ENCODE measurements at places on chromosomes 12 and 14.
A peak's percentile ranks its signal among the peaks of the same experiment; 100 is the strongest.

DNA sequence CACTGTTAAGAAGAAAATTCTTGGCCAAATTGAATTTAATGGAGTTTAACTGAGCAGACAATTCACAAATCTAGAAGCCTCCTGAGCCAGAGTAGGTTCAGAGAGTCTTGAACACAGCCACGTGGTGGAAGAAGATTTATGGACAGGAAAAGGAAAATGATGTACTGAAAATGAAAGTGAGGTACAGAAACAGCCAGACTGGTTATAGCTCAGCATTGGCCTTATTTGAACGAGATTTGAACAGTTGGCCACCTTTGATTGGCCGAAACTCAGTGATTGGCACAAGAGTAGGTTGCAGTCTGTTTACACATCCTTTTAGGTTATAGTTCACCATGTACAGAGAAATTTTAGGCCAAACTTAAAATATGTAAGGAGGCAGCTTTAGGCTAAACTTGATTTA, 9.9 kb downstream of the OAS2 start:
- peak; percentile 2 for DNase-seq

GRCh38 chr12:40312982-40313576, 88.3 kb downstream of the LRRK2 start:
- DNase-seq: no peak

DNA sequence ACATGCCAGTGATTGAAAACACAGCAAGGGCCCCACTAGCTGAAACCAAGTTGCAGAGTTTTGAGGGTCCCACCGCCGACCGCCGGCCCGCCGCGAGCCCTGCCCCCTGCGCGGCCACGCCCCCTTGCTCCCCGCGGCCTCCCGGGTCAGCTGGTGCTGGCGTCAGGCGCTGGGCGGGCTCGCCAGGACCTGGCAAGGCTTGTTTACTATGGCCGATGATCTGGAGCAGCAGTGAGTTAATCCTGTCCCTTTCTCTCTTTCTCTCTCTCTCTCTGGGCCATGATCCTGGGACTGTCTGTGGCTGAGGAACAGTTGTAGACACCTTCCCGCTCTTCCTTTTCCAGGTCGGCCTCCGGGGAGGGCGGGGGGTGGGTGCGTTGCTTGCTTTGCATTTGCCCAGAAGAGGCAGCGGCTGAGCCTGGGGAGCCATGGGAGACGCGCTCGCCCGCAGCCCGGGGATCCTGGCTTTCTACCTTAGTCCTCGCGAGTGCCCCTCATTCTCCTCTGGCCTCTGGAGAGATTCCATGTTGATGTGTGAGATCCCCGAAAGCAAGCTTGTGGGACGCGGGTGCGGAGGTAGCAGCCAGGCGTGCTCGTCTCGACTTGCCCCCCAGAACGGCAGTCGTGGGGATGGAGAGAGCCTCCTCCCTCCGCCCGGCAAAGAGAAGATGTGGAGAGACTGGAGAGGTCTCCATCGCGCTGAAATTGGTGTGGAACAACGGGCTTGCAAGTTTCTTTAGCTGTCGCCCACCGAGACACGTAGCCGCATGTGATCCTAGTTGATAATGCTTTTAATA, at the start of gene ABHD4:
Gene ABHD4 (plus strand): TSS at position 202 of the 797 bp plus-strand sequence. CDS start 7 bp downstream, at position 209.
- DNase-seq: peak; percentile 54

DNA sequence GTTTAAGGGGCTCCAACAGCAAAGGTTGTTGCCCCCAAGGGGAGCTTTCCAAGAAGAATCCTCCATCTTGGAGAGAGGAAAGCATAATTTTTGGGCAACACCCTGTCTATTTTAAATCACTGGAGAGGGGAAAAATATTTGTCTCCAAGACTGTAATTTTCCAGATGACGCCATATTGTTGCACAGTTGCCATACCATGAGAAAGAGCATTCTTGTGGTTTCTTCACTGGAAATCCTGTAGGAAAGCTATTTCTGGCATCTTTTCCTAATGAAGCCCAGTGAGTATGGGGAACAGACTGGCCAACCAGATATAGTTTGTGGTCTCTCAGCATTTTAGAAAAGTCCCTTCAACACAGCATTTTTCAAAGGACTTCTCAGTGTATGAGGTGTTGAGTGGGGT, 88.1 kb upstream of the MANSC4 start:
- DNase-seq: no peak

- no peak for DNase-seq
These were observed 239.1 kb downstream of the DIO2 start for GRCh38 chr14:79972230-79972629.

- no peak for DNase-seq
These were observed 111.9 kb downstream of the LRFN5 start for GRCh38 chr14:41718477-41719166.

GRCh38 chr12:88206601-88207000, 64.5 kb downstream of the TMTC3 start:
- no peak for DNase-seq

DNA sequence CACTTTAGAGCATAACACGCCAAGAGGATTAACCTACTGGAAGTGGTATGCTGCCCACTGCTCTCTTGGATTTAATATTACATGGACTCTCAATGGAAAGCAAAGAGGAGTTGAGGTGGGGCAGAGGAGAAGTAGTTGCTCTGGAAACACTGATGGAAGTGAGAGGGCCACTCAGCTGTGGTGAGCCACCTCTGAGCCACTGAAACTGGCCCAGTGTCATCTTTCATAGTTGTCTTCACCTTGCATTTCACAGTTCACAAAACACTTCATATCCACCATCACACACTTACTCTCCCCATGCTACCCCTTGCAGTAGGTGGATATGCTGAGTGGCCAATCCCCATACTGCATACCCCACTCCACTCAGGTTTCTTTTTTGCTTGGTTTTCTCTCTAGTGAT, 12.2 kb upstream of the PCED1B start:
- no peak for DNase-seq

GRCh38 chr12:42143452-42144157, 1.1 kb downstream of the GXYLT1 start:
- peak; percentile 13 for DNase-seq

- peak; percentile 58 for DNase-seq
These were observed 2.6 kb upstream of the KLRK1 start for GRCh38 chr12:10392394-10392930.

GRCh38 chr14:23249824-23250223, 12.1 kb downstream of the RNF212B start:
- no peak for DNase-seq

DNA sequence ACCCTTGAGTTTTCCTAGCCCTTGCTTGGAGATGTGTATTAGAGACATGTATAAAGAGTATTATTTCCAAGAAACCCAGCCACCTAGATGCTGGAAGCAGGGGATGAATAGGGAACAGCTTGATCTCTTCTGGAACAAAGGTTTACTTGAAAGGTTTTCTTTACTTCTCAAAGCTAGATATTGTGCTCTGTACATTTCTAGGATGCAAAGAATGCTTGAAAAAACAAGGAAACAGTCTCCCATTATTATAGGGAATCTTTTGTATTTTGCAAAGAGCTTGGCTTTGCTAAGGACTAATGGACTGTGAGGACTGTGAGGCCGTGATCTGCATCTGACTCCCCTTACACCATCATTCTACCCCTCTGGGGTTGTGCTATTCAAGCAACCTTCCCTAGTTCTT, 77.9 kb downstream of the PRICKLE1 start:
- no peak for DNase-seq

DNA sequence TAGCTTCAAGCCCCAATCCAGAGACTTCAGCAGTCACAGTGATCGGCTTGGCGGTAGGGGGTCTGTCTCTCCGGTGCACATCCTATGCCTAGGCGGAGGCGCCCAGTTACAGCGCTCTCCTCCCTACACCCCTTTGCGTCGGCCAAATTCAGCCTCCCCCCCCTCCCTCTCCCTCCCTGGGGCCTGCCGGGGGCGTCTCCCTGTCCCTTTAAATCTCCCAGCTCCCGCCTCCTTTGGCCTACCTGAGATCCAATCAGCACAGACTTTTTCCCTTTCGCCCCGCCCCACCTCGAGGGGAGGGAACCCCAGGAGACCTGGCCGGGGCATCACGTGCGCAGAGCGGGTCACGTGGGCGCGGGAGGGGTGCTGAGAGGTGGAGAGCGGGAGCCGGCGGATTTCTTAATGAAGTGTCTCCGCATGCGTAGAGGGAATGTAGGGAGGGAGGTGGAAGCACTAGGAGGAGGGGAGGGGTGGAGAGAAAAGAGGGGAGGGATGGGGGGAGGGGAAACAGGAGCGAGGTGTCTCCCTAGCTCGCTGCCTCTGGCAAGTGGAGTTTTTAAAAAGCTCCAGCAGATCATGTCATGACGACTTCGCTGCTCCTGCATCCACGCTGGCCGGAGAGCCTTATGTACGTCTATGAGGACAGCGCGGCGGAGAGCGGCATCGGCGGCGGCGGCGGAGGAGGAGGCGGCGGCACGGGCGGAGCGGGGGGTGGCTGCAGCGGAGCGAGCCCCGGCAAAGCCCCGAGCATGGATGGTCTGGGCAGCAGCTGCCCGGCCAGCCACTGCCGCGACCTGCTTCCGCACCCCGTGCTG, at the start of gene HOXC13:
Gene HOXC13 (plus strand): TSS at position 506 of the 815 bp plus-strand sequence. CDS start 76 bp downstream, at position 582.
- no peak for DNase-seq

- peak; percentile 11 for DNase-seq
These were observed 25.1 kb upstream of the CDK17 start for GRCh38 chr12:96425321-96425720.

DNA sequence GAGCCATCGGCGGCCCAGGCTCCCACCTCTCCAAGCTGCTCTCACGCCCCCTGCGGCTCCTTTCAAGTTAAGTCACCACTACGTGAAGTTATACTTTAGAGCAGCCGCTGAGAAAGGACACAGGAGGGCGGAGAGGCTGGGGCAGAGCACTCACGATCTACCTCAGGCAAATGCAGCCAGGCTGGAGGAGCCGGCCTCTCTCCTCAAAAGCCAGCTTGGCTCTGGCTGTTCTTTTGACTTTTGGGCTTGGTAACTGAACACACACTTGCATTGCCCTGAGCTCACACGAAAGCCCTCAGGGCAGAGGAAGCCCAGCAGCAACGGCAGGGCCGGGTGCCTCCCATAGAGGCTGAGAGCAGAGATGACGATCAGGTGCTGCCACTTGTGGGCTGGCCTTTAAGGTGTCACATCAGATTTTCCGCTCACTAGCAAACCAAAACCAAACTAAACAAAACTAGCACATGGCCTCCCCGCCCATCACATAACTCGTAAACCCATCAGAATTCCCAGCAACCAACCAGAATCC, 75.2 kb downstream of the PITPNM2 start:
- DNase-seq: peak; percentile 78

GRCh38 chr14:69320581-69321365, 60.8 kb downstream of the GALNT16 start:
- DNase-seq: no peak
